ENCODE measurements at places on chromosomes 5 and 9.

DNA sequence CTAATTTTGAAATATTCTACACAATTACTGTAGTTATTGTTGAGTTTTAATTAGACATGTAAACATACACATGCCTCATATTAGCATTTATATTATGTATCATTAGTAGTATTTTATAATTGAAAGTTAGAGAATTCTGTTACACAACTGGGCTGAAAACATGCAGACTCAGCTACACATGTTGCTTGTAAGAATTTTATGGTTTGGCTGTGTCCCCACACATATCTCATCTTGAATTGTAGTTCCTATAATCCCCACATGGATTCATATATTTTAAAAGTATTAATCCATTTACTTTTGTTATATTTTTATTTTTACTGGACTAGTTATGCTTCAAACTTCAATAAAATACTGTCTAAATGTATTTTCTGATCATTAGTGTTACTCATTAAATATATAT is 2075.3 kb upstream of the C9orf72 start:
- DNase-seq = no peak

DNA sequence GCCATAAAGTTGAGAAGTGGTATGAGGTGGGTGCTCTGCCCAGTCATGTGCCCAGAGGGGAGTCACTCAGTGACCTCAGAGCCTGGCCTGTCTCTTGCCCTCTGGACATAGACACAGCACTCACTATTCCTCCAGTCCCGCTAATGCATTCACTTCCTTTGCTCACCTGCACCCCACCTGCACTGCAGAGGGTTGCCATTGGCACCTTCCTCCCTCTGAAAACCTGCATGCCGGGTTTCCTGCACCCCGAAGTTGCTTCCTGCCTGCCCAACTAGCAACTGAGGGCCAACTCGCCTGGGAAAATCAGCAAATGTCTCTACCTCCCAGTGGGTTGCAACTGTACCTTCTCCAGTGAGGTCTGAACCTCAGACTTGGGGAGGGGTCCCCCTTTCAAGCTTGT is 48.1 kb upstream of the SPTLC1 start:
- DNase-seq = no peak

GRCh38 chr5:1217596-1218206 is 7.5 kb upstream of the SLC6A18 start:
- no peak for DNase-seq

GRCh38 chr9:3708751-3709150 is 182.9 kb upstream of the RFX3 start:
- DNase-seq = peak; percentile 16

DNA sequence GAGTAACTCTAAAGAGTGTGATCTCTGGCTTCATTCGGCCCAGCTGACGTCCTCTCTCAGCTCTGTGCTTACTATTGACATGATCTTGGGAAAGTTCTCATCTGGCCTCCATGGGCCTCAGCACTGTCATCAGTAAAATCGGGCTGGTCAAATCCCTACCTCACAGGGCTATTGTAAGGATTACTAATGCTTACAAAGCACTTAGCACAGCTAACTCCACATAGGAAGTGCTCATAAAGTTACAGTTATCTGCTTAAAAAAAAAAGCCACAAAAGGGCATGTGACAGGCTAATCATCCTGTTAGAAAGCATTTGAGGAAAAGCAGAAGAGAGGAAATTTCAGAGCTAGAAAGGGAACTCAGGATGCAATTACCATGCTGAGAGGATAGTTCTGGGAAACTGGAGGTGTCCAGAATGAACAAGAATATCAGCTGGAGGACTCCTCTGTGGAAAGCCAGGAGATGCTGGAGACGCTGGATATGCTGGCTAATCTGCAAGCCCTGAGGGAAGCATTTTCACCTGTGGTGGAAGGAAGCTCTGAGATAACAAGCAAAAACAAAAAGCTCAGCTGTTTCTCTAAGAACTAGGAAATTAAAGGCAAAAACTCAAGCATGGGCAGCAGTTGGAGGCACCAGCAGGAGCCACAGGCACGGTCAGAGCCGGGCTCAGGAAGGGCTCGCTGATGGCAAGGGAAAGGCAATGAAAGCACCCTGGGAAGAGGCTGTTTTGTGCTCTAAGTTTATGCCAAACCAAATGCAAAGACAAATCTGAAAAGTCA is 4.4 kb upstream of the BHMT start:
- peak; percentile 49 for DNase-seq

GRCh38 chr5:17235731-17236330 is 18.4 kb downstream of the BASP1 start:
- no peak for DNase-seq

DNA sequence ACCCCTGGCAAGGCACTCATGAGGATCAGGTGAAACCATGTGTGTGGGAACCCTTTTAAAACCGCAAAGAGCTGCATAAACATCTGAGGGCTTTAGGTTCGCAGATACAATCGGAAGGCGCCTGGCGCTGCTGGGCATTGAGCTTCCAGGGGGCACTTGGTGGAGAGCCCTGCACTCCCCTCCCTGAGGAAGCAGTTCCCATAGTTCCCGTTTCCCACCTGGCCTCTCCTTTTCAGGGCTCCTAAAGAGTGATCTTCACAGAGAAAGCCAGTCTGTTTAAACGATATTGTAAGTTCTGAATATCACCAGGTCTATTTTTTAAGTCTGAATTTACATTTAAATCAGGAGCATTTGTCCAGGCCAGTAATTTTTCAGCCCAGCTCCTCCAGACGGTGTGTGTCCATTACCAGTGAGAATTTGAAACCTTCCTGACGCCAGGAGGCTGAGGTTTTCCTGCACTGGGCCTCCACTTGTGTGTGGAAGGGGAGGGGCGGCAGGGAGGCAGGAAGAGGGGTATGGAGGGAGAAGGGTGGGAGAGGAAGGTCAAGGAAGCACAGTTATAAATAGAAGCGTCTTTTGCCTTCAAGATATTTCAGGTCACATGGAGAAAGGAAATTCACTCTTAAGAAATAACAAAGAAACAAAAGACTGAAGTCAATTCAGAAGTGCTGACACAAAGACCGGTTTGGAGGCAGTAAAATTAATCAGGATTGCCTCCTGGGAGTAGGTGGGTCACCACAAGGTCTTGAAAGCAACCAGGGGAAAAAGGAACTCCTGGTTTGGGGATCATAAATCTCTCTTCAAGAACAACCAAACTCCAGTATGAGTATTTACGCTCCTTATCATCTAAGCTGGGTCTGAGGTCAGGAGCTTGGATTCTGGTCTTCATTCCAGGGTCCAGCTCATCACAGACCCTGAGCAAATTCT is 14.3 kb upstream of the MGAT1 start:
- peak; percentile 79 for DNase-seq

DNA sequence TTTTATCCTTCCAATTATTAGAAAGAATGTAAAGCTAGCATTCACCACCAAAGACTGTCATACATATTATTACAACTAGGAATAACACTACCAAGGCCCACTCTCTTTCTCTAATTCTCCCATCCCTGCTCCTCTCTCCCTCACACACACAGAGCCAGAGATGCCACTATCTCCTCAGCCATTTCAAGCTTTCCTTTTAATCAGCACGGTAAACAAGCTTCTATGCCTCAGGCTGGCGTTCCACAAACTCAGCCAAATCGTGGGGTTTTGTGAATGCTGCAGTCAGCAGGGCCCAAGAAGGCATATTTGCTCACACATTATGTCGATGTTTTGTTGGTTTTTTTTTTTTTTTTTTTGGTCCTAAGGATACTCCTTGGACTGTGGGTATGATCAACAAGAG is 979.9 kb upstream of the DMAC1 start:
- DNase-seq = no peak

- DNase-seq = no peak
Observed at GRCh38 chr9:26675035-26675434, 217.6 kb downstream of the CAAP1 start.

DNA sequence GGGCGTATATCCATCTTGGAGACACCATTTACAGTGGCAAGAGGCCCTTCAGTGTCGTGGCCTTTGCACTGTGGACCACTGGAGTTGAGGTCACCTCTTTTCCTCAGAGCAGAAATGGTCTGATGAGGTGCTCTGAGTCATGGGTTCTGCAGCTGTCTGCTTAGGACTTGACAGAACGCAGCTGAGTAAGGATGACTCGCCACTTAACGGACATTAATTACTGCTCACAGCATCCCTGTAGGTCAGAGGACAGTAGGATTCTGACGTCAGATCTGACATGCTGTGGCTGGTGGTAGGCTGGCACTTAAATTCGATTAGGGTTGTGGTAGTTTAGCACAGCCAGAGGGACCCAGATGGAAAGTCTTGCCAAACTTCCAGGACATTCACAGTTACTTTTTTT is 479.4 kb downstream of the DMAC1 start:
- DNase-seq = peak; percentile 52

DNA sequence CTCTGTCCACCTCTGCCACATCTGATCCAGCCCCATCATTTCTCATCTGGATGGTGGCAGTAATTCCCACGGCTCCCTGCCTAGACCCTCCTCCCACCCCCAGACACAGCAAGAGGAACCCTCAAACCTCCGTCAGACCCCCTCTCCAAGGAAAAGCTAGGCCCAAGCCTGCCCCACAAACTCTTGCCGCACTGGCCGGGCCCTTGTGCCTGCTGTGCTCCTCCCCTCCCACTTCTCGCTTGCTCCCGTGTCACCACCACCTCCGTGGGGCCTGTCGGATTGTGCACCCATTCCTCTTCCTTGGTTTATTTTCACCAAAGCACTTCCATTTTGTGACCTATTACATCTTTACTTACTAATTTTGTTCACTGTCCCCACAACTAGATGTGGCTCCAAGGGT is 14.2 kb downstream of the BARX1 start:
- DNase-seq = no peak

- DNase-seq = no peak
Observed at GRCh38 chr9:1528456-1528855, 478.3 kb downstream of the DMRT2 start.

GRCh38 chr5:158368686-158369085 is 509.7 kb upstream of the CLINT1 start:
- no peak for DNase-seq

DNA sequence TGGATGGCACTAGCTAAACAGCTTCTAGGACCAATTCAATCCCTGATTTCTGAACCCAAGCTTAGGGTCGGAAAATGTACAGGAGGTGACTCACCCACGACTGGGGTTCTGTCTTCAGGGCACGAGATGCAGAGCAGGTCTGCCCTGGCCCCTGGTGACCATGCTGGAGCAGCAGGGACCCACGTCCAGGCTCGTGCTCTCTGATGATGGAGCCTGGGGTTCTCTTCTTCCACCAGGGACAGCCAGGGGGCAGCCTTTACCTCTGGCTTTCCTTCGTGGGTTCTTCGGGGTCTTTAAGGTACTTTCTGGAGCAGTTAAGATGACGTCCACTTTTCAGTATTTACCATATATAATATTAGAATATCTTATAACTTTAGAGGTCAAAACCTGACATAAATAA is 2.1 kb downstream of the CFAP77 start:
- no peak for DNase-seq

DNA sequence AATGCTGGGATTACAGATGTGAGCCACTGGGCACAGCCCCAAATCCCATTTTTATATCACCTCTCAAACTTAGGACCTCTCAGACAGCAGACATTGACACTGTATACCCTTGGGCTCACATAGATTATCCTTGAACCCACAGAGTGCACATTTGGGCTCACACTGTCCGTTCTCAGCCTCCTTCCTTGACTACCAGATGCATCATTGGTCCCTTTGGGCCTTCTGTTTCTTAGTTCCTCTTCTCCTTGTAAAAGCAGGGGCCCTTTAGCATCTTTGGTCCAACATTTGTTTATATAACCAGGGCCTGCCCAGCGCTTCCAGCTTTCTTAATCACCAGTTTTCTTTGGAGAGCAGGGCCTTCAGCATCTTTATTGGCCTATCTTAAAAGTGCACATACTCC is 126.2 kb downstream of the SEC61B start:
- no peak for DNase-seq

DNA sequence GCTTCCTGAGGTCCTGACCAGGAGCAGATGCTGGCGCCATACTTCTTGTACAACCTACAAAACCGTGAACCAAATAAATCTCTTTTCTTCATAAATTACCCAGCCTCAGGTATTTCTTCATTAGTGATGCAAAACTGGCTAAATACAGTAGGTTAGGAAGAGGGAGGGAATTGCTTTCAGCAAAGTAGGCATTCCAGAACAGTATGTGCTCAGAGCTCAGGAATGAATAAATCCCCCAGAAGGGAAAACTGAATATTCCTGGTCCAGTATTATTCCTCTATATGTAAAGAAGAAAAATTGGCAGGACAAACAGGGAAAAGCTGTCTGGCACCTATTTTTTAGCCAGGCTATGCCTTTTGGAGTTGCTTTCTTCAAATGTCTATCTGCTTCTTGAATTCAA is 577.1 kb downstream of the PSAT1 start:
- DNase-seq = no peak
